GM23248 (cell line): ENCODE measurements at places on chromosomes 12 and 14. TPM values are rescaled to one million over a fixed set of nuclear protein-coding genes. Genes with fewer than 3 reads are reported as not detected.
A peak's percentile ranks its signal among the peaks of the same experiment; 100 is the strongest.

The SLC38A4 gene
- 0.54 and 2.3 TPM in 2 replicates for total RNA-seq

DNA sequence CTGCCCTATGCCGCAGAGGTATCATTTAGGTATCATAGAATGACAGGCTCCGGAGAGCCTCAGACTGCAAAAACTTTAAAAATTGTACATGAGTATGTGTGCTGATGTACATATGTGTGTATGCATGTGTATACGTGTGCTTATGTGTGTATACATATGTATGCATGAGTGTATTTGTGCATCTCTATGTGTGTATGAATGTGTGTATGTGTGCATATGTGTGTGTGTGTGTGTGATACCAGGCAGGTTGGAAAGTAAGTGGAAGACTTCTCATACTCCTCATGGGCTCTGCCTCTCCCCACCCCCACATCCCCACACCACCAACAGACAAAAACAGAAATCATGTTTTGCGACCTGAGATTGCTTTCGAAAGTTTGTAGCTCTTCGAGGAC is 621 bp upstream of the TMEM117 start:
- H3K27ac ChIP-seq, result peak overlapping the region; percentile 91
- peak overlapping the region; percentile 89 for H3K4me3 ChIP-seq
- H3K36me3 ChIP-seq, result no peaks in the 10 kb centered on the region

DNA sequence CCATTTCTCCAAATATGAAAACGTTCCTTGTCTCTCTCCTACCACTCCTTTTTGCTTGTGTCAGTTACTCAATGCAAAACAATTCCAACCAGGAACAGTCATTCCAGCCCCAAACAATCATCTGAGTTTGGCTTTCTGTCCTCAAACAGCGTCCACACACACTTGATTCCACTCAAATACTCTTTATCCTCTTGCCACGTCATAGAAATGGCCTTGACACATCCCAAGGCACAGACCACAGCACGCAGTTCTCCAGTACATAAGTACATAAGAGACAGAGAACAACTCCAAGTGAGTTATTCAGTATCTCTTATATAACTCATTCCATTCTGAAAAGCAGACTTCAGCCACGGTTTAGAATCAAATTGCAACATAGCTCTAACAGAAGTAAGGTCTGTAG is 299.2 kb downstream of the RPS29 start:
- DNase-seq, result no peak
- no peak overlapping the region for H3K27ac ChIP-seq
- no peak overlapping the region for H3K4me3 ChIP-seq
- H3K36me3 ChIP-seq, result no peaks in the 10 kb centered on the region

GRCh38 chr12:81209012-81209411 is 131.1 kb downstream of the ACSS3 start:
- H3K27me3 ChIP-seq, result no peaks in the 10 kb centered on the region
- no peak overlapping the region for H3K27ac ChIP-seq
- peak; percentile 54 for DNase-seq
- no peaks in the 10 kb centered on the region for H3K36me3 ChIP-seq
- peaks cover 21% of the 10 kb centered on the region for H3K4me1 ChIP-seq

- H3K4me1 ChIP-seq, result no peaks in the 10 kb centered on the region; the same call in 1 of the 2 replicates
- H3K27me3 ChIP-seq, result peaks cover 80% of the 10 kb centered on the region
- no peaks in the 10 kb centered on the region for H3K36me3 ChIP-seq
- no peak overlapping the region for H3K27ac ChIP-seq
These were observed 3.5 kb downstream of the CISTR start for GRCh38 chr12:53748072-53748840.

GRCh38 chr14:99734406-99735051 is 50.4 kb downstream of the CYP46A1 start:
- no peaks in the 10 kb centered on the region for H3K27me3 ChIP-seq
- DNase-seq, result no peak
- H3K4me3 ChIP-seq, result no peak overlapping the region
- H3K36me3 ChIP-seq, result no peaks in the 10 kb centered on the region
- H3K4me1 ChIP-seq, result no peaks in the 10 kb centered on the region; the same call in 1 of the 2 replicates
- no peak overlapping the region for H3K27ac ChIP-seq

DNA sequence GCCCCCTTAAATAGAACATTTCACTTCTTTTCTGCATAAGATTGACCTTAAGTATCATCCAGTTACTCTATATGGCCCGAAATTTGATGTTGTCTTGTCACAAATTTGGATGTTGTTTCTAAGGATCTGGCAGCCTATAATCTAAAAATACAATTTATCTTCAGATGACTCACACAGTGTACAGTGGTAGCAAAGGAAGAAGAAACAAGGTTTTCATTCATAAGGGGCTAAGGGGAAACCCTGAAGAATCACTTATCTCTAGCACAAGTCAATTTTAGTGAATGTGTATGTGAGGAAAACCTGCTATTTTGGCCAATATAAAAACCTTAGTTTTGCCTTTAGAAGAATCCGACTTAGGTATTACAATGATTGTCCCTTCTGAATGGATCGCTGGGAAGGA is 606.3 kb upstream of the LRFN5 start:
- H3K4me1 ChIP-seq, result no peaks in the 10 kb centered on the region
- no peaks in the 10 kb centered on the region for H3K36me3 ChIP-seq
- no peak for DNase-seq
- no peak overlapping the region for H3K27ac ChIP-seq
- H3K4me3 ChIP-seq, result no peak overlapping the region
